T-helper 2 cell (primary cell): ENCODE measurements at places on chromosomes 16 and 17.

- DNase-seq, result no peak
Measured at GRCh38 chr17:9916108-9916507, 11.0 kb upstream of the RCVRN start.

DNA sequence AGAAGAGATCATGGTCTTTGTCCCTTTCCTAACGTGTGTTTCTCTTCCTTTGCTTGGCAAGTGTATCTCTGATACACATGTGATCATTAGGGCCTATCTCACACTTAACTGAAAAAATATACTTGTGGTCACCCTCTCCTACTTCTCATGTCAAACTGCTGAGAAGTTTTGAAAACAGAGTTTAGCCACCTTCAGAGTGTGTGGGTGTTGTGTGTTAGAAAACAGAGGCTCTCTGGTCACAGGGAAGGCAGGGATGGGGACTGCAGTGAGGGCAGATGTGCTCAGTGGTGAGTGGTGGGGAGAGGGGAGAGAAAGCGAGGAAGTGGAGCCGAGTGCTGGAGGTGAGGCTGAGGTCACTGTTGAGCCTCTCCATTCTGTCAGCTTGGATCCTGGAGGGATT is 29.4 kb downstream of the GRB7 start:
- no peak for DNase-seq

- DNase-seq, result no peak
Measured at GRCh38 chr16:82079892-82080291, 44.8 kb downstream of the HSD17B2 start.

DNA sequence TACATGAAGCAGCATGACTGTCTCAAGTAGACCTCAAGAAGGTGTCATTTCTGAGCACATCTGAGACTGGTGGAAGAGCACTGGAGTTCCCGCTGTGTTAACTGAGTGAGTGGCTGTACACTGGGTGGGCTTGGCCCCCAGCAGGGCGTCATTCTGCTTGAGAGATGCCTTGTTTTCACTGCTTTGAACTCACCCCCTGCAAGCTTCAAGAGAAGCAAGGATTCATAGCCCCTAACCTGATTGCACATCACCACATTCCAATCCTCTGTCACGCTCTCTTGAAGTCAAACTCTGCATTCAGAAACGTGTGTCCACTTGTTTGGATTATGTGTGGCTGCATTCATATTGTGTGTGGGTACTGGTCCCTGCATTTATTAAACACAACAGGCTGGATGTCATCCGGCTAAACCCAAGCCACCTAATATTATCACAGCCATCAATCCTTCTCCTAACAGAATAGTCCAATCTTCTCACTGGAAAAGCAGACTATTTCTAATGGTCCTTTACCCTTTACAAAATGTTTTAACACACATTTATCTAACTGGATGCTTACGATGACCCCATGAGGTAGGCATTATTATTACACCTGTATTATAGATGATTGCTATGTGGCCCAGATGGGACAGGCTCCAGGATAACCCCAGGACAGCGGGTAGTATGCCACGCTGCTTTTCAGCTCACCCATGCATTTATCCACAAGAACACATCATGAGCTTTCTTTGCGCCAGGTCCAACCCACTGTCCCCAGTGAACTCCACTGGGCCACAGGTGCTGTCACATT is 76.3 kb downstream of the USP31 start:
- no peak for DNase-seq

DNA sequence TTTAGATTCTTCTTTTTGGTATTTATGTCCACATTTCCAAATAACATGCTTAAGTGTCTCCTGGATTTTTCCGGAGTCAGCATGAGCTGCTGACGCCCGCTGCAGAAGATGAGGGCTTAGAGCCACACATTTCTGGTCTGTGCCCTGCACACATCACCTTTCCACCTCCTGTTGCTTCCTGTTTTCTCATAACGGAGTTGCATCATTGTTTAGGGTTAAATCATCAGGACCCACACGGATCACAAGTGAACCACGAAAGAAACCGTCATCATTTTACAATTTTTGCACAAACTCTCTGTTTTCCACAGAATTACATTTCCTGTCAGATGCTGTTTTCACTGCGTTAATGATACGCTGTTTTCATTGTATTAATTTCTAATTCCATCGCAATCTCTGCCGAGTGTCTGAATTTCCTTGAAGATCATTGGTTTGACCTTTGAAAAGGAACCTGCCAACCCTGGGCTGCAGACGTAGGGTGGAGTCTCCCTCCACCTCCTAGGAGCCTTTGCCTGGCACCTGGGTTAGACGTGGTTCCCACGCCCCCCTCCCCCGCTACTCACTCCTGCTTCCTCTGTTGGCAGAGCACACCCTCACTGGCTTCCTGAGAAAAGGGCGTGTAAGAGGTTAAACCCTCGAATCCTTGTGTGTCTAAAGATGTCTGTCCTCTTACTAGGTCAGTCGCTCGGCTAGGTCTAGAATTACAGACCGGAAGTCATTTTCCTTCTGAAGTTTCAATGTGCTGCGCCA is 68.2 kb downstream of the RNF213 start:
- DNase-seq, result no peak

- DNase-seq, result no peak
Measured at GRCh38 chr16:74811911-74812310, 37.3 kb upstream of the FA2H start.

- no peak for DNase-seq
Measured at GRCh38 chr17:10052106-10052813, 146.1 kb downstream of the GAS7 start.

DNA sequence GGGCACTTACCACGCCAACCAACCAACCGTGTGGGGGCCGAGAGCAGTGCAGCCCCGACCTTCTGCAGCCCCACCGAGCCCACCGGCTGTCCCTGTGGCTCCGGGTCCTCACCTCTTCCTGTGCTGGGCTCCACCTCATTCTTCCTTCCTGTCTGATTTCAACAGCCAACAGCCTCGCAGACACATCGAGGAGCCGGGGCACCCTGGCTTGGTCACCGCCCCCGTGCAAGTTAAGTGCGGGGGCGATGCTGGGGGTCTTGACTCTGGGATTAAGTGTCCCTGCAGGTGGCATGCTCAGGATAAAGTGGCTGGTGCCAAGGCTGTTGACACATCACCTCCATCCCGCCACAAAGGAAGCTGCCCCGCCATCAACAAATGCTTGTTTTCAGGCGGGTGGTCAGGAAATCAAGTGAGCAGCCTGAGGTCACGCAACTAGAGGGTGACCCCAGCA is at the start of gene NLRC3:
TSS of gene NLRC3 (minus strand) at position 102 of the 451 bp plus-strand sequence. CDS start 12,367 bp downstream, outside the sequence.
- no peak for DNase-seq

DNA sequence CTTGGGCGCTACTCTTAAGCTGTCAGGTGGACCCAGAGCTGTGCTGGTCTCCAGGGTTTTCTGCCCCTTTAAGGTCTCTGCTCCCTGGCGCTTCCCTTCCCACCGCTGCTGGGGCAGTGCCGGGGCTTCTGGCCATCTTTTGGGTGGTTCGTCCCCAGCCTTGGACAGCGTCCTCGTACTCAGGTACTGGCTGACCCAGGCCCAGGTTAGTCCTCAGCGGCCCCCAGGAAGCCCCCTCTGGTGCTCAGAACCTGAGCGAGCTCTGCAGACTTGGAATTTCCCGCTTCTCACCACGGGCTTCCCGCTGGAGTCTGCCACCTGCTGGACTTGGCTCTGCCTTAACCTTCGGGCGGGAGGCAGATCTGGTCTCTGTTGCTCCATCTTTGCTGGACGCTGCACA is 94.1 kb upstream of the ZNF750 start:
- no peak for DNase-seq

DNA sequence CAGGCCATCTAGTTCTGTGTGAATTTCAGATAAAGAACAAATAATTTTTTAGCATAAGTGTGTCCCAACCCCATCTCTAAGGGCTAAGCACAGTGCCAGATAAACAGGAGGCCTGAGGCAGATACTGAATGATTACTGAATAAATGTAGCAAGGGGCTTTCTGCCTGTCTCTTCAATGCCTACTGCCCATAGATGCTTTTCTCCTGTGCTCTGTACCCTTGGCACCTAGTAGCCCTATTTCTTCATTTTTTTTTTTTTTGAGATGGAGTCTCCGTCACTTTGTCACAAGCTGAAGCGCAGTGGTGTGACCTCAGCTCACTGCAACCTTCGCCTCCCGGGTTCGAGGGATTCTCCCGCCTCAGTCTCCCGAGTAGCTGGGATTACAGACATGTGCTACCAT is 25.3 kb downstream of the IGFBP4 start:
- no peak for DNase-seq

DNA sequence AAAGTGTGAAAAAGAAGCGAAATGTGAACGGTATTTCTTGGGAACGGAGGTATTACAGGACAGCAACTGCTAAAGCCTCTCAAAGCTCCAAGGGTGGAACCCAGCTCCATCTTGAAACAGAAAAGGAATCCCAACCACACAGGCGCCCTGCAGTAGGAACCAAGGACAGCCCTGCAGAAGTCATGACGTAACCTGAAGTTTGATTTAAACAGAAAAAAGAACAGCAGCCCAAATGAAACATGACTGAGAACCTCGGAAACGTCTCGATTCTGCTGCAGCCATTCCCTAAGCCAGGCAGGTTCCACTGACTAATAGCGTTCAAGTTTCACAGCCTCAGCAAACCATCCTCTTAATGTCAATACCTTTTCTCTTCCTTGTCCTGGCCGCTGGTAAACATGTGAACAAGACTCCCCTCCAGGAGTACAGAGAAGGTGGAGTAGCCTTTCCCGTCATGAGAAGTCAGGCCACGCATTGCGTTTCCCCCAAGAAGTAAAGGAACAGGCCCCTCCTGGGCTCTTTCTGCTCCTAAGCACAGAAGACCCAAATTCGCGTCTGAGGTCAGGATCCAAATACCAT is 20.1 kb downstream of the SIAH1 start:
- no peak for DNase-seq
